G401 (cell line): ENCODE measurements at places on chromosomes 12 and 14. TPM values are rescaled to one million over a fixed set of nuclear protein-coding genes. Genes with fewer than 3 reads are reported as not detected.

DNA sequence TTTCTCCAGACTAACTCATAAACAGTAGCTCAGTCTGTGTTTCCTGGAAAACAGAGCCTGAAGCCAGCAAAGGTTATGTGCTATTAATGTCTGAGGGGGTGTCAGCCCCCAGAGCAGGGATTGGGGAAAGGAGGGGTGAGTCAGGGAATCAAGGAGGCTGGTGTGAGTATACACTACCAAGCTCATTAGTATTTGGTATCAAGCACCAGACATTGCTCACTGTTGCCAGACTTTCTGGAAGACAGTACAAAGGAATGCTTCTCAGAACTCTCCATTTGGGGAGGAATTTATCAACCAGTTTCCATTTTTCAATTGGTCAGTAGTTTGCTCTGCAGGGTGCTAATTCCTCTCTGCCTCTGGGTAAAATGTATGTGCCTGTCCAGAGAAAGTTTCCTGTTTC lies 443.4 kb downstream of the GLT1D1 start:
- no peak for DNase-seq

GPR65 gene
- total RNA-seq, result not detected in 2 replicates

- DNase-seq, result no peak
Measured at GRCh38 chr12:54024581-54025305, 3.5 kb upstream of the HOXC6 start.

DNA sequence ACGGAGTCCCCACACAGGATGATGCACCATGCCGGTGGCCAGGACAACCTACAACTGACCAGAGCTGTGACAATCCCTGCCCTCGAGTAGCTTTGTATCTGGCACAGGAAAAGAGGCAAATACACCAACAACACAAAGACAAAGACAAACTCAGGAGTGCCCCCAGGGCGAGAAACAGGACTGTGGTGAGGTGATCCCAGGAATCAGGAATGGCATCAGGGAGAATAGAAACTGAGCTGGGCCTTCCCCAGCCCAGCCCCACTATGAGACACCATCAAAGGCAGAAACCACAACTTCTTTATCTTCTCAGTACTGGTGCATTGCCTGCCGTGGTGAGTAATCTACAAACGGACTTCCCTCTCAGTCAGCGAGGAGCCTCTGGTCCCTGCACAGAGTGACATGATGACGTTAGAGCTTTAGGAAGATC lies 157.7 kb downstream of the TTC7B start:
- DNase-seq, result no peak

DNA sequence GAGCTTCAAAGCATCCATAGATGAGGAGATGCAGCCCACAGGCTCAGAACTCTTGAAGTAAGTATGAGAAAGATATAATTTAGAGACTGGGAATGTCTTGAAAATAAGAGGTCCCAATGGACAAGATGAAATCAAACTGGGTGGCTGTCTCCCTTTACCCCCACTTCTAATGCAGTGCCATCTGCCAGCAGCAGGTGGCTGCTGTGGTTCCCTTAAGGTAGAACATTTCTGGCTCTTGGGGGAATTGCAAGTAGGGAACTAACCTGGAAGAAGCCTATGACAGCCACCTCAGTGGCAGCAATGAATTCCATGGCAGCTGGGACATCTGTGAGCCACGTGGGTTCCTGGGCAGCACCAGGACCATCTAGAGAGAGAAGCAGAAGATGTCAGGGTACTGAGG lies 648 bp downstream of the ERP27 start:
- no peak for DNase-seq

GUCY2C gene
- total RNA-seq, result not detected in 2 replicates

GRCh38 chr14:55123101-55123500 lies 6.0 kb upstream of the LGALS3 start:
- no peak for DNase-seq

DNA sequence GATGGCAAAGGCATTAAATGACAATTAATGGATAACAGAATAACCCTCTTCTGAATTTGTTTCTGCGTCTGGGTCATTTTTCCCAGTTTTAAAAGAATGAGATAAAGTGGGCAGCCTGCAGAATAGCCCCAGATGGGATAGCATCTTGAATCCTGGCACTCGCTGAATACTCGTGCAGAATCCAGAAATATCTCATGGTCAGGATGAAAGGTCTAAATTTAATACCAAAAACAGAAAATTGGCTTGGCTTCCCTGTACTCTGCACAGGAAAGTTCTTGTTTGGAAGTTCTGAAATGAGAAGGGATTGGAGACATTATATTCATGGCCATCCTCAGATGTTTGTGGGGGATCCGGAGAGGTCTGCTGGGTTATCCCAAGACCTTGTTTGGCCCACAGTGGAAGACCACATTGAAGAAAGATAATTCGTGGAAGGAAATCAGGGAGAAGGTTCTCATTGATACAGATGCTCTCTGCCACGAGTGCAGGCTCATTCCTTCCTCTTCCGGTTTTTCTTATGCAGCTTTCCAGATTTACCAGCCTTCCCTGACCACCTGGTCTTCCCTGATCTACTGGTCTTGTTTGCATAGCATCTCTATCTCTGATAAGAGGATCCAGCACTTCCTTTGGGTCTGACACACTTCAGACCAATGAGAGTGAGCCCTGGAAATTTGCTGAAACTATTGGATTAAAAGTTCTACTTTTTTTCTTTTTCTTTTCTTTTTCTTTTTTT lies 6.0 kb upstream of the IFT81 start:
- DNase-seq, result peak; percentile 83

DNA sequence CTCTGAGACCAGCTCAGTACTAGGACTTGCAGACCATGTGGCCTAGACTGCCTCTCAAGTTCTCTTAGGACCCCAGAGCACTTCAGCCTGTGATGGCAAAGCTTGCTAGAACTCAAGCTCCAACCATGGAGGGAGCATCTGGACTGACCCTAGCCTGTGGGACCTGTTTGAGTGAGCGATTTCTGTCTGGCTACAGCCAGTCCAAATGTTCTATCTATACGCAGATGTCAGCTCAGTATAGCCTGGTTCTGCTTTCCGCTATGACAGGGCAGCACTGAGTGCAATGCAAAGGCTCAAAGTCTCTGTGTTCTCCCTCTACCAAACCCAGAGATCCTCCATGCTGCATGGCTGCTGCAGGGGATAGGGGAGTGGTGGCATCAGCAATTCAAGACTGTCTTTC lies 20.7 kb upstream of the PPM1H start:
- DNase-seq, result no peak

CFAP54 gene
- 0.06 and 0.20 TPM in 2 replicates for total RNA-seq

GRCh38 chr12:92945659-92946220 lies 16.6 kb upstream of the EEA1 start:
- no peak for DNase-seq

ESPL1 gene
- 21.8 and 23.1 TPM in 2 replicates for total RNA-seq

SMIM41 gene
- total RNA-seq, result not detected in 2 replicates

GRCh38 chr12:89762498-89763170 lies 54.0 kb upstream of the ATP2B1 start:
- no peak for DNase-seq

DNA sequence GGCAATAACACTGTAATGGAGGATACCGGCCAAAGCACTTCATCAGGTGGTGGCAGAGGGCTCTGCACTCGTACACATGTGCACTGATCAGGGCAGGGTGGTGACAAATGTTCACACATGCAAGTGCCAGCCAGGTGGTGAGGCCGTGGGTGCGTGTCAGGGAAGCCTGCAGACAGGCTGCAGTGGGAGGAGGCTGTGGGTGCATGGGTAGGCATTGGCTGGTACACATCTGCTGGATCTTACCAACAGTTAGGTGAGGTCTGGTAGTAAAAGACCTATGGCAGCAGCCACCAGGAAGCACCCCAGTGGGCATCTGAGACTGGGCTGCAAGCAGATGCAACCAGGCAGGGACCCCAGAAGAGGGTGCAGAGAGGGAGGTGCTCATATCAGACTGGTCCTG lies 65.3 kb downstream of the PDE6H start:
- DNase-seq, result no peak

LRRC43 gene
- not detected in 2 replicates for total RNA-seq

KCNMB4 gene
- 0.43 and 1.1 TPM in 2 replicates for total RNA-seq

GRCh38 chr12:7638064-7638759 lies 27.5 kb downstream of the APOBEC1 start:
- peak; percentile 16 for DNase-seq

- no peak for DNase-seq
Measured at GRCh38 chr12:123483602-123484248, 25.8 kb downstream of the SNRNP35 start.

PRB2 gene
- not detected in 2 replicates for total RNA-seq

AKAP5 gene
- total RNA-seq, result 1.5 and 2.1 TPM in 2 replicates

DNA sequence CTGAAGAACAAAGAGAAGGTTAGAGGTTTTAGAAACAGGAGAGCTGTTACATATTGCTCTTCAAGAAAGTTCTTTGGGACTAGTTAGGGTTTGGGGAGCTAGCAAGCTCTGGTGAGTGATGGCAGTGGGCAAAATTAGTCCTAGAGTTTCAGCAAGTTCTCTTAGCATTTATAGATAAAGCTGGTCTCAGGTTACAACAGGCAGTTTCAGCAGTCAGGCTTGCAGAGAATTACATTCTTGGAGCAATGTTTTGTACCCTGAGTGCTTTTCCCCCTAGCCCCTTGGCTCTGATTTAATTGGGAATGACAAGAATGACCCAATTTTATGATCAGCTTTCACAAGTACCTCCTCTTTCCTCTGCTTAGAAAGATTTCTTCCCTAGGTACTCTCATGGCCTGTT lies 21.4 kb upstream of the EID3 start:
- DNase-seq, result no peak

DNA sequence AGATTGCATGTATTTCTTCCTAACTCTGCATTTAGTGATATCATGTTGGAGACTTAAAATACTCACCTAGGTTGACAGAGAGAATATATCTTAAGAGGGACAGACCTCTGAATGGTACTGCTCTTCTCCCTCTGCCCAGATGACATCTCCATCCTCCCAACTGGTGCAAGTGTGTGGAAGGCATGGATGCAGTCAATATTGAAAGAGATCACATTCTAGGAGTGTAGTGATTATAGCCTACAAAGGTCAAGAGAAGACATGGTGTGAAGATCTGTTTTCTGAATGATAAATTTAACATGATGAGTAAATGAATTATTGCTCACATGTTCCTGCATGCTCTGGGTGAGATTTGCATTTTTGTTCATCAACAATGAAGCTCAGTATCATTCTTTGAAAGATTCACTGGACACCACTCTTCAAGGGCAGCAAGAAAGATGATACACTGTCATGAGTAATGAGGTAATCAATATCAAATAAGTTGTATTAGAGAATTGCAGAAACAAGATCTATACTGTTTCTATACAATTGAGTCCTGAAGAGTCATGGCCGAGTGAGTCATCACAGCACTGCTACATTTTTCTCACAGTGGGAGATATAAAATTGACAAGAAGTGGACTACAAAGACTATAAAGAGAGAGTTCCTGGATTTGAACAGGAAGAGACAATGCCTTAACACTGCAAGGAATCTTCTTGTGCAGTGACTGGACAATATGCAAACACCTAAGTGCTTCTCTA lies 183.3 kb upstream of the KRR1 start:
- no peak for DNase-seq

GRCh38 chr12:46556819-46557524 lies 184.4 kb upstream of the SLC38A2 start:
- no peak for DNase-seq

DNA sequence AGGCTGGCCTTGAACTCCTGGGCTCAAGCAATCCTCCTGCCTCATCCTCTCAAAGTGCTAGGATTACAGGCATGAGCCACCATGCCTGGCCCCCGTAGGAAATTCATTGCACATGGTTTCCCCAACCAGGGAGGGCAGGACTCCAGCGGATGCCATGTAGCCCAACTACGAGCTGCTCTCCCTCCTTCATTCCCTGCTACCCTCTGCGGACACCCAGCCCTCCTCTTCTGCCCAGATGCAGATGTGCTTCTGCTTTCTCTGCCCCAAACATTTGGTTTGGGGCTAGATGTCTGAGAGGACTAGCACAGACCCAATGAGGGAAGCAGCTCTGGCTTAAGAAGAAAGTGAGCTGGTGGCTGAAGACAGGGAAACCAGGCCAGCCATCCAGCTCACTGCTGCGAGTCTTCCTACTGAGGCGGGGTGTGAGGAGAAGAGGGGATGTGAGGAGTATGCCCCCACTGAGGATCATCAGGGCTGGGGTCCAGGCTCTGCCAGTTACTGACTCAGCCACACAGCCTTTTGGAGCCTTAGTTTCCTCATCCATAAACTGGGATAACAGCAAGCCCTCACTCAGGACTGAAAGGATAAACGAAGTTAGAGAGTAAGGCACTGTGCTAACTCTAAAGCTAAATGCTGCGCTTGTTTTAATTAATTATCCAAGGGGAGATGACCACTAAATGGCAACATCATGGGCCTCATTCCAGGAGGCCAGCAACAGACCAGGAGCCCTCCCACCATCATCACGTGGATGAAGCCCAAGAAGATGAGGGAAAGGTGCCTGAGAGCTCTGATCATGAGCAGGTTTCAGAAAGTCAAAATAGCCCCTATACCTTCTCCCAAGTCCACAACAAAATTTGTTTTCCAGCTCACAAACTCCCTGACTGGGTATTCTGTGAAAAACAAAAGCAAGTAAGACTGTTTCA lies 10.9 kb downstream of the CTDSP2 start:
- no peak for DNase-seq

- DNase-seq, result no peak
Measured at GRCh38 chr12:29346769-29347421, 34.1 kb downstream of the ERGIC2 start.

GRCh38 chr12:30440826-30441602 lies 254.7 kb downstream of the IPO8 start:
- no peak for DNase-seq

- no peak for DNase-seq
Measured at GRCh38 chr14:72213424-72213823, 281.2 kb downstream of the RGS6 start.

- no peak for DNase-seq
Measured at GRCh38 chr12:10363658-10363913, 26.3 kb downstream of the KLRK1 start.

DAO gene
- 21.5 and 22.1 TPM in 2 replicates for total RNA-seq

DNA sequence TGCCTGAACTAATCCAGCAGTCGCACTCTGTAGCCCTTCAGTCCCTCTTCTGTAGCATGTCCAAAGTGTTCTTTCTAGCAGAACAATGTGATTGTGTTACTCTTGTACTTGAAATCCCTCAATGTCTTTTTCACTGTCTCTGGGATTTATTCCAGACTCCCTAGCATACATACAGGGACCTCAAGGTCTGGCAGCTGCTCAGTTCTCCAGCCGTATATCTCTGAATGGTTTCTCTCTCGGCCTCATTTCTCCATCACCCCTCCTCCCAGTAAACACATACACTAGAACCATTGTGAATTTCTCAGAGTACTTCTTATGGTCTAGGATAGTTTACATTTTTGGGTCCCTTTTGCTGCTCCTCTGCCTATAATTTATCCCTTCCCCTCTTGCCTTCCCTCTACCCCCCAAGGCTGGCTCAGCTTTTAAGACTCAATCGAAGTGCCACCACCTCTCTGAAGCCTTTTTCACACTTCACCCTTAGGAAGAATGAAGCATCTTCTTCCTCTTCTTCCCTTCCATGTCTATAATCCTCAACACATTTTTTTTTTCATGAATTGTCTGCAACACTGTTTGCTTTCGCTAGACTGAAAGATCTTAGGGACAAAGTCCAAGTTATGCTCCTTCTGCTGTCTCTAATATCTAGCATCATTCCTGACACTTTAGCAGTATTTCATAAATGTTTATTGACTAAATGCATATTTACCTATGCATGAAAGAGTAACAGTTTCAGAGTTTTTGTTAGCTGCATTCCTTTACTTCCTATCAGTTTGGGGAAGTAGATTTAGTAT lies 446.1 kb downstream of the ZFP36L1 start:
- DNase-seq, result no peak

- DNase-seq, result no peak
Measured at GRCh38 chr12:22206111-22206728, 128.3 kb downstream of the ST8SIA1 start.
